ENCODE measurements at places on chromosomes 3 and 15.

GRCh38 chr3:65785065-65785645 lies 253.6 kb downstream of the MAGI1 start:
- DNase-seq: peak; percentile 62

GRCh38 chr15:43204016-43204901 lies 16.6 kb downstream of the EPB42 start:
- DNase-seq: no peak

DNA sequence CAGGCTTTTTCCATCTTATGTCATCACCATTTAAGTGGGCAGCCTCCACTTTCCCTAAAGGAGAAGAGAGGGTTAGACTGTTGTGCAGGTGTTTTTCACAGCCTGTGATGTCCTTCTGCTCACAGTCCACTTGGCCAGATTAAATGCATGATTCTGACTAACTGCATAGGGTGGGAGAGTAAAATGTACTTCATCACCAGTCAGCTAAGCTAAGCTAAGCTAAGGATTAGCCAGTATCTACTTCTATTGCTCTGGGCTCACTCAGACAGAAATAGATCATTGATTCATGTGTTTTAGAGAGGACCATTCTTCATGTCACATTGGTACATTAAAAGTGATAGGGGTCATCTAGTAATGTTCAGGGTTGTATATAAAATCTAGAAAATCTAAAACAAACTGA lies 1013.1 kb downstream of the NTRK3 start:
- no peak for DNase-seq

DNA sequence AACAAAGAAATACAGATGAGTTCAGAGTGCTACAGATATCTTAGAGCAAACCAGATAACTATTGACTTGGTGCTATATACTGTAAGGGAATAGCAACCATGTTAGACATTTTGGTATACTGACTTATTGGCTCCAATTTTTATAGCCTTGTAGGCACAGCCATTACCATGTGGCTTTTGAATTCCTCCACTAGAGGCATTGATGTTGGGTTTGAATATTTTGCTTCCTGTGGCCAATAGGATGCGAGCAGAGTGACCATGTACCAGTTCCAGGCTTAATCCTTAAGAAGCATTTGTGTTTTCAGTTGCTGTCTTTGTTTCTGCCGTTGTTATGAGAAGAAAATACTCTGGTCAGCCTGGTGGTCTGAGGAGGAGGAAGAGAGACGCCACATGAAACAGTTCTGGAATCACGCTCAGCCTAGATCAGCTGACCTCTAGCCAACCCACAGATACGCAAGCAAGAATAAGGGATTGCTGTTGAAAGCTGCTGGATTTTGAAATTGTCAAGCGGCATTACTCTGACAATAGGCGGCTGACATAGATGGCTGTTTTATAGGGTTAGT lies 109.4 kb upstream of the TNIK start:
- no peak for DNase-seq

- DNase-seq: no peak
Observed at GRCh38 chr15:88727439-88727838, 75.8 kb upstream of the ACAN start.

- DNase-seq: peak; percentile 13
Observed at GRCh38 chr3:168865022-168865551, 769.4 kb upstream of the GOLIM4 start.

Data from NT2/D1 (cell line).